Stimulated activated CD8-positive, alpha-beta memory T cell treated with anti-CD3 and anti-CD28 coated beads, Interleukin-7, amount 100 ng/mL, for 48 hours (primary cell): ENCODE measurements at places on chromosomes 2 and 18.
A peak's percentile ranks its signal among the peaks of the same experiment; 100 is the strongest.

GRCh38 chr2:68375582-68375981 lies 10.5 kb downstream of the PLEK start:
- no peak for DNase-seq

- DNase-seq: no peak
Measured at GRCh38 chr2:43032213-43033015, 194.0 kb downstream of the ZFP36L2 start.

- no peak for DNase-seq
Measured at GRCh38 chr2:162113776-162114168, 38.3 kb downstream of the GCG start.

DNA sequence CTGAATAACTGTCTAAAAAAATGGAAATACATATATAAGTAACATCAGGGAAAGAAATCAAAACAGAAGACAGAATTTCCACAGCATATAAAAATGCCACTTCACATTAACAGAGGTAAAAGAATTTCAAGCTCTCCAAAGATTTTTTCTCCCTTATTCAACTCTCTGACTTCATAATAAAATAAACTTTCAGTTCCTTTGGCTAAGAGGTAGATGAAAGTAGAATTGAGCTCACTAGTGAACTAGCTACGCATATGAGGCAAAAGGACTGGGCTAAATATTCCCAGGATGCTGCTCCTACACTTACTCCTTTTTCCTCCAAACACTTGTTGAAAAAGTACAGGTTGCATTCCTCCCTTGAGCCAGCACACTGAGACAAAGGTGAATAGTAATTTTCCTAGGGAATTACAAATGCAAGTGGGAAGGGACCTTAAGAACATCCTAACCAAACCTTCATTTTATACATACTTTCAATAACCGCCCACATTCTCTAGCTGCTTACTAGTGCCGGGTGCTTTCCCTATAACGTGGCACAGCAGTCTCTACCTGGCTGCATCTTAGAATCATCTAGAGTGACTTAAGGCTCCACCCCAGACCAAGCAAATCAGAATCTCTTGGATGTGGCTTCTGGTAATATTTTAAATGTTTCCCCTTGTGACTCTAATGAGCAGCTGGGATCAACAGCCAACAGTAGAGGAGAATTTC lies 136.6 kb downstream of the MTCL1 start:
- no peak for DNase-seq

- no peak for DNase-seq
Measured at GRCh38 chr2:218406949-218407618, 7.4 kb downstream of the CTDSP1 start.

DNA sequence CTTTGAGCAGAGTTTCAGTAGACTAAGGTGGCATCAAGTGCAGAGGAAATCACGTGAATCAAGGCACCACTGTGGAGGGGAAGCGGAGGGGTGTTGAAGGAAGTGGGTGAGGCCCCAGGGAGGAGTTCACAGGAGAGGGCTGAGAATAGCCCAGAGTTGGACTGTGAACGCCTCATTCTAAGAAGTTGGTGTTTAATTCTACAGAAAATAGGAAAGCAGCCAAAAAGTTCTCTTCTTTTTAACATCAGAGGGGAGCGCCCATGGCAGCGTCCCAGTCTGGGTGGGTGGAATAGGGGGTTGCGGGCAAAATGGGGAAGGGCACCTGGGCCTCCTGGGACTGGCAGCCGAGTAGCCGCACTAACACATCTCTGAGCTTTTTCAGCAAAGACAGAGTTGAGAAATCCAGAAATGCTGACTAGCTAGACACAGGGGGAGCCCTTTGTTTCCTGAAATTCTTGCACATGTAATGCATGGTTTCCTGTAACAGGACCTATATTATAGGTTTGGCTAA lies 97.0 kb downstream of the NEB start:
- DNase-seq: peak; percentile 10

DNA sequence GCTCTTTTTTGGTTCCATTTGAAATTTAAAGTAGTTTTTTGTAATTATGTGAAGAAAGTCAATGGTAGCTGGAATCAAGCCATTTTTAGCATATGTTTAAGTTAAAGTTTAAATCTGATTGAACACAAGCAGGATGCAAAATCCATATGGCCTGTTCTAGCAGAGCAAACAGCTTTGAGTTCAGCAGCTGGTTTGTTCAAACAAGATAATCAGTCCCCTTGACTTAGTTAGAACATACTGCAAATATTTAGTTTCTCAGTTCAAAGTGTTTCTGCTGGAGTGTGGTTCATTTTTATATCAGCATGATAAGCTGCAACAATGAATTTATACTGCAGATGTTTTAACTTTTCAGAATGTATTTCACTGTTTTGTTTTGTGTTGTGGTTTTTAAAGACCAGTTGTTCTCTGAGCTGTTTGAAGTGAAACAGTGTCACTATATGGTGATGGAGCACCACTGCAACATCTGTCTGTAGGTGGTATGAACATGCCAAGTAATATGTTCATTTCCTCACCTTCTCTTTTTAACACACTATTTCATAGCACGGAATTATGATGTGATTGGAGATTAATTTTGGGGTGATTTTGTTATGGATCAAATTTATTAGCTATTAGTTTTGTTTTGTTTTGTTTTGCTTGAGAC lies 125.3 kb downstream of the COL4A4 start:
- DNase-seq: no peak

DNA sequence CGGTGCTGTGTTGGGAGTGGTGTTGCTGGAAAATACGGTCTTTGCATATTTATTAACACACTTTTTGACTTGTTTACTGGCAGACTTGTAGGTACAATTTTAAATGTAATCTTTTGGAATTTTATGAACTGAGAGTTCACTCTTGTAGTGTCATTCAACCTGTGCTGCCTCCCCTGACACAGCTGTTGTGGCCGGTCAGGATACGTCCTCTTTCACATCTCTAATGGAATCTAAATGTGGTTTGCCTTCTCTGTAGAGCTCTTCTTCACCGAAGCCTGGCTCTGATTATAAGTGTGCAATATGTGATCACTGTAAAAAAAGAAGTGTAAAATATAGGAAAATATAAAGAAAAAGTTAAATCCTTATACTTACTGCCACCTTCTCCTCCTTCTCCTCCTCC lies 94.7 kb downstream of the MAP4K4 start:
- no peak for DNase-seq

DNA sequence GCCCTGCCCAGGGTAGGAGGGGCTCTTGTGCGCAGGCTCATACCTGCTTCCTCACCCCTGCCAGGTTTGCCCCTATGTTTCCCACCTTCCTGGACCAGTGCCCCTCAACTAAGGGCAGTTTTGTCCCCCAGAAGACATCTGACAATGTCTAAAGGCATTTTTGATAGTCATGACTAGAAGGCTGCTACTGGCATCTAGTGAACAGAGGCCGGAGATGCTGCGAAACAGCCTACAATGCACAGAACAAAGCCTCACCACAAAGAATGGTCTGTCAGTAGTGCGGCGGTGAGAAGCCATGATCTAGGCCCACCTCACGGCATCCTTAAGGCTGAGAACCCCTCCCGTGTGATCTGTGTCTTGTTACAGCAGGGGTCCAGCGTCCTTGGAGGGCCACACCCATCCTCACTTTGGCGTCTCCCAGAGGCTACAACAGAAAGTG lies 96.0 kb downstream of the TMEM17 start:
- DNase-seq: no peak

DNA sequence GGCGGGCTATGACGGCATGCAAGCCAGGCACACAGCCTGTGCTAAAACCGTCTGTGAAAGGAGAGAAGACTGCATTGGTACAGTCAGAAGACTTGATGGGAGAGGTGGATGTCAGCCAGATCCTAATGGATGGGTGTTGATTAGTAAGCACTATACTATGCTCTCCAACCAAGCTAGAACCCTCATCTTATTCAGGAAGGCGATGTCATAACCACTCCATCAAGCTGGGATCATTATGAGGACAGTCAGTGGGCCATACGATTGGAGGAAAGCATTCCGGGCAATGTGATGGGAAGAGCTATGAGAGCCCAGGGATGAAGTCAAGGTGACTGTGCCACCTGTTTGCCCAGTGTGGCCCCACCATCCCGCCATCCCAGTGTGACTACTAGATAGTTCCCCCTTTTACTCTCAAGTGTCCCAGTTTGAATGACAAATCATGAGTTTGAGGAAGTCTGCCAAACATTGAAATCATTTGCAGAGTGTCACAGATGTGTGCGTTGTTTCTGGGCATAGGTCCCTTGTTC lies 66.4 kb downstream of the MRPS9 start:
- no peak for DNase-seq

DNA sequence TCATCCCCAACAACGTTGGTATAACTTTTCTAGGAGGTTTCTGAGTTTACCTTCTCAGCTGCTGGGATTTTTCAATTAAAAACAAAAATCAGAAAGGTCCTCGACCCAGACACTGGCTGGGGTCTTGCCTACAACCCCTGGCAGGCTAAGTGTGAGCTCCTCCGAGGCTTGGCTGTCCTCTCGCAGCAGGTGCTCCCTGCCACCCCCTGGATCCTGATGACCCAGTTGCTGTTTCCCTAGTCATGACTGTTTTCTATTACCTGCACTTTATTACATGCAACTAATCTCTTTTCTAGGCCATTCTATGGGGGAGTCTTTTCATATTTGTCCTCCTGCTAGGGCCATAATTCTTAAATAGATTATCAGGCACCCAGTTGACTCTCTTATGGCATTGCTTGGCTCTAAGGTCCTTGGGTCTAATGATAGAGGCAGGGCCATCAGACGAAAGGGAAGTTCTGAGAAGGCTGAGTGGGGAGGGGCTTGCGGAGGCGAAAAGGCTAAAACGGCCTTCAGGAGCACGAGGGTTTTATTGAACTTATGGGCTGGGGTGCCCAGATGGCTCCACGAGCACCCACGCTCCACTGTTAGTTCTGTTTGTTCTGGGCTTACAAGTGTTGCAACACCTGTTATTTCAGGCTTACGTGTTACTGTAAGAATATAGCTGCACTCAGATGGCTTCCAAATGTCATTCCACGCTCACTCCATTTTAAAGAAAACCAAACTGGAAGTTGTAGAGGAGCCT lies 166.0 kb downstream of the NCK2 start:
- no peak for DNase-seq

- no peak for DNase-seq
Measured at GRCh38 chr2:121118951-121119350, 166.1 kb downstream of the TFCP2L1 start.

DNA sequence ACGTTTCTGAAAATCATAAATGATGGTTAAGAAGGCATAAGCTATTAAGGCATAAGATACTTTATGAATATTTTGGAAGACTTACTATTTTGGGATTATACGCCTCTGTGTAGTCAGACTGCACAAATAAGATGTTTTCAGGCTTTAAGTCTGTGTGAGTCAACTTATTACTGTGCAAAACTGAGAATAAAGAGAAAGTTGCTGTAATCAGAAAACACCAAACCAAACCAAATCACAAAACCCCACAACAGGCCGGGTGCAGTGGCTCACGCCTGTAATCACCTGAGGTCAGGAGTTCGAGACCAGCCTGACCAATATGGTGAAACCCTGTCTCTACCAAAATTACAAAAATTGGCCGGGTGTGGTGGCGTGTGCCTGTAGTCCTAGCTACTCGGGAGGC lies 7.7 kb downstream of the CLK1 start:
- no peak for DNase-seq

GRCh38 chr2:172103471-172104272 lies 972 bp upstream of the DLX2 start:
- no peak for DNase-seq

GRCh38 chr18:68429111-68429510 lies 285.8 kb downstream of the TMX3 start:
- no peak for DNase-seq

DNA sequence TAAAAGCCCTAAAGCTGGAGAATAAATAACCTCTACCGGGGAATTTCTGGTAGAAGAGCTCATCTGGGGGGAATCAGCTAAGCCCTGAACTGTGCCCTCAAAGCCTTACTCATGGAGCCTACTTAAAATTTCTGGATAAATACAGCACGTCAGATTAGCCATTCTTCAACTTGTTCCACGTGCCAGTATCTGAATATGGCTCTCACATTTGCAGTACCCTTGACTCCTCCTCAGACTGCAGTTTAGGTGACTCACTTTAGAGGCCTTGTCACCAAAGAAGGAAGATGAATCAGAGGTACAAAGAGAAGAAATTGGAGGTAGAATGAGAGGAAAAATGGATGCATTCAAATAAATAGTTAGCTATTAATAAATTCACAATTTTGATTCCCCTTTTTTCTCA lies 34.6 kb upstream of the POTEC start:
- DNase-seq: no peak

GRCh38 chr2:72000110-72000509 lies 147.6 kb downstream of the CYP26B1 start:
- DNase-seq: no peak

DNA sequence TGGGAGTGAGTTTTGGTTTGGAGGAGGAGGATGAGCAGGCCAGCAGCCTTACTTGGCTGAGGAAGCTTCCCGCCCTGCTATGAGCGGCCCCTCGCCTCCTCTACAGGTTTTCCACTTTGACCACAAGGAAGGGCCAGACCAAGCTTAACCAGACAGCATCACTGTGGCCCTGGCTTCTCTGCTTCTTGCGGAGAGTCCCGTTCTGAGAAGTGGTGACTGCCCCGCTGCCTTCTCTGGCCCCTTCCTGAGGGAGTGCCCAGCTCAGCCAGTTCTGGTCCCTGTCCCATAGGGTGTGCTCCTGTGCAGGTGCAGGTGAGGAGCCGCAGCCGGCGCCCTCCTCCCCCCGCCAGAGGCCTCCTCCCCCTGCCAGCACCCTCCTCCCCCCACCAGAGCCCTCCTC lies 101.0 kb downstream of the FAM210A start:
- no peak for DNase-seq
